Caco-2 (cell line): ENCODE measurements at places on chromosomes 3 and 15.

DNA sequence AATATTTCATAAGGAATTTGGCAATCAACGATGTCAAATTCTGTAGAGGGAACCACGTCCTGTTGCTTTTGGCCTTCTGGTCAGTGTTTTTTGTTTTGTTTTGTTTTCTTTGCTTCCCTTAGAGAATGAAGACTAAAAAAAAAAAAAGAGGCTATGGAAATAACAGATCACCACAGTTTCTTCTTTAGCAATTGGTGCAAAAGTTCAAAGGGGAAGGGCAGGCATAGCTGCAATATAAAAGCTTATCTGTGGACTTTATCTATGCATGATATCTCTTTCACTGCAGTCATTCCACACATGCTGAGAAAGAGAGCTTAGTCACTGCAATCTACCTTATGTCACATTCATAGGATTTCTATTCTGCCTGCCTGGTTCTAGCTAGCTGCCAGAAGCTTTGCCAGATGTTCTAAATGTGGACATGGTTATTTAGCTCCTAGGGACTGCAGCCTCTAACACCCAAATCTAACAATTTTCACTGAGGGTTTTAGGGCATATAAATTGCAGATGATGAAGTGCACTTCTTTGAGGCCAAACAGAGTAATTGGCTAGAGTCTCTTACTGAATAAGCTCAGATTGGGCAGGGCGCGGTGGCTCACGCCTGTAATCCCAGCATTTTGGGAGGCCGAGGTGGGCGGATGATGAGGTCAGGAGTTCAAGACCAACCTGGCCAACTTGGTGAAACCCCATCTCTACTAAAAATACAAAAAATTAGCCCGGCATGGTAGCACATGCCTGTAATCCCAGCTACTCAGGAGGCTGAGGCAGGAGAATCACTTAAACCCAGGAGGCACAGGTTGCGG lies 637.2 kb downstream of the NTRK3 start:
- DNase-seq: peak; percentile 37

GRCh38 chr3:79172241-79172640 lies 595.6 kb downstream of the ROBO1 start:
- DNase-seq: no peak

DNA sequence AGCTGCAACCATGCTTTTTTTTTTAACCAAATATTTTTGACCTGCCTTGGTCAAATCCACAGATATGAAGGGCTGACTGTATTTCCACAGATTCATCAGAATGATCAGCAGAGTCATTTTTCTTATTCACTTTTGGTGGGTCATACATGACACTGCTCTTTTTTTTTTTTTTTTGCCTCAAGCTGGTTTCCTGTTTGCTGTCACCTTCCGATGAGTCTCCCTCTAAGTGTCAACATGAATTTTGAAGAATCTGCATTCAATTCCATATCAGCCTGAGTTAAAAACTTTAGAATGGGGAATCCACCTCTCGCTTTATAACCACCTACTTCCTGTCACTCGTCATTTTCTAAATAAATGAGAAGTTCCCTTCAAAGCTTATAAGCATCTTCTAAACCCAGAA lies 2.2 kb upstream of the SLC12A8 start:
- DNase-seq: no peak

- DNase-seq: no peak
These were observed 41.8 kb downstream of the SLC24A1 start for GRCh38 chr15:65663521-65663920.

DNA sequence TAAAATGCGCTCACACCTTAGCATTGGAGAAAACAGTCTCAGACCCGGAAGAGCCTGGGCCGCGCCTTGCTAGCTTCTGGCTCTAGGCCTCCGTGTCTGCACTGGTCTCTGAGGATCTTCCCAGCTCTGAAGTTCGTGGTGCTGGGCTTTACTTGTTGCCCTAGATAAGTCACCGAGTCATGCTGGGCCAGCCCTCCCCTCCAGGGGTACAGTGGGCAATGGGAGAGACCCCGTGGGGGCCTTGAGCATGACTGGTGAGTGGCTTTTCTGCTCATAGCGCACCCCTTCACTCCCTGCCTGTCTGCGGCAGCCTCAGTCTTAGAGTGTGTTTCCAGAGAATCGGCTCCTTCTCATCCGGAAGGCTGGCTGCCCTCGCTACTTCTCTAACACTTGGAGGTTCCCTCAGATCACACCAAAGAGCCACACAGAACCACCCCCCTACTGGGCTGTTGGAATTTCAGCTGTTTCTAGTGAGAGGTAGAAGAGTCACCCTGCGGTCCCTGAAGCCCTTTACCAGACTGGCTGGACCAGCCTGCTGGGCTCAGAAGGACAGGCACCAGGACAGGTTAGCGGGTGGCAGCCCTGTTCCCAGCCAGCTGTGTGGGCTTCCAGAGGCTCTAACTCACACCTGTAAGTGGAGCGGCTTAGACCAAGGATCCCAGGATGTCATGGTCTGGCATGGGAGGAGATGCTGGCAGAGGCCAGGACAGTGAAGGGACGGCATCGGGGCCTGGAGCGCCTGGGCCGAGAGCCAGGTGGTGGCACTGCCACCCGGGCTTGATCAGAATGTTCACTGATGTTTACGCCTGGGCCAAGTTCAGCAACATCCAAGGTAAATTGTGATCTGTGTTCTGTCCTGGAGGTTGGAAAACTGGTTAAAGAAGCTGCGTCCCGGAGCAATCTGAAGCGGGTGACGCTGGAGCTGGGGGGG lies 17.9 kb downstream of the ALDH1A3 start:
- no peak for DNase-seq

DNA sequence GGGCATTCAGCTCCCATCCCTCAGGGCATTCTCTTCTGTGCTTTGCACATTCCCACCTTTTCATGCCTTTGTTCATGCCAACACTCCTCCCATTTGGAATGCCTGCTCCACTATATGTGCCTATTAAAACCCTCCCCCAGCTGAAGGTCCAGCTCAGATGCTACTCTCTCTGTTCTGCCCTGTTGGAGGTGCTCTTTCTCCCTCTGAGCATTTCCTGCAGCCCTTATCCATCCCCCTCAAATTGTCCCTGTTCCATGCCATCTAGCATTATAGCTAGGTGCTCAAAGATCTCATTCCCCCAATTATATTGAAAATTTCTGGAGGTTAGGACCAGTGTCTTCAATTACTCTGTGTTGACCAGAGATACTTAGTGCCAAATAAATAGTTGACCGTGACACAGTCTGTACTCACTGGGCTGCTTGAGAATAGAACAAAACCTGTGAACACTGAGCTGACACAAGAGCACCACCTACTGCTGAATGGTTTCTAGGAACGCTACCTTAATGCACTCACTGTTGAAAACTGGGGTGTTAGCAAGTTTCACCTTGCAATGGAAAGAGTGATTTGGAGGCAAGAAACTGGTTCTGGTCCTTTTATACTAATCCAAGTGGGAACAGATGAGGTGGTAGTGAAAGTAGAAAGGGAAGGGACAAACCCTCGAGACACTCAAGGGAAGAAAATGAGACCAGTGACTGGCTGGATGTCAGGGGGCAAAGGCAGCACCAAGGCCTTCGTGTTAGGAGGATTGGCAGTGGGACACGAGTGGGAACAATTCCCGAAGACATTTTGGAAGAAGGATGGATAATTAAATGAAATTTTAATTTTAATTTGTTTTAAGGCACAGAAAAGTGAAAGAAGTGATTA lies 289.8 kb upstream of the ROPN1 start:
- peak; percentile 18 for DNase-seq

- DNase-seq: no peak
These were observed 64.7 kb downstream of the ARRDC4 start for GRCh38 chr15:98025237-98025636.
